ENCODE measurements at places on chromosomes 7 and 10.

DNA sequence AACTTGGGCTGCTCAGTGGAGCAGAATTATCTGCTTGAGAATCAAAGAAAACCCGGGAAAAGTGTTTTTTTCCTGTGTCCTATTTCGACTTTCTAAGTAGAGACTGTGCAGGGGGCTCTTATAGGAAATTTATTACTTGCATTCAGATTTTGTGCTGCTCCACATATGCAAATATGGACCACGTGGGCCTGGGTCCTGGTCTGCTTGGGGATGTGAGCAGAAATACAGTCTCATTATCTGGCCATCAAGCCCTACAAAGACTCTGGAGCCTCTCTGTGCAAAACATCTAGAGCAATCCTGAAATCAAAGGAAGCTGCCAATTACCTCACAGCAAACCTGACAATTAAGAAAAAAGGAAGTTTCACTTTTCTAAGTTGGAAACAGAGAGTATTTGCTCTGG lies 216.9 kb downstream of the LRMDA start:
- DNase-seq = no peak

DNA sequence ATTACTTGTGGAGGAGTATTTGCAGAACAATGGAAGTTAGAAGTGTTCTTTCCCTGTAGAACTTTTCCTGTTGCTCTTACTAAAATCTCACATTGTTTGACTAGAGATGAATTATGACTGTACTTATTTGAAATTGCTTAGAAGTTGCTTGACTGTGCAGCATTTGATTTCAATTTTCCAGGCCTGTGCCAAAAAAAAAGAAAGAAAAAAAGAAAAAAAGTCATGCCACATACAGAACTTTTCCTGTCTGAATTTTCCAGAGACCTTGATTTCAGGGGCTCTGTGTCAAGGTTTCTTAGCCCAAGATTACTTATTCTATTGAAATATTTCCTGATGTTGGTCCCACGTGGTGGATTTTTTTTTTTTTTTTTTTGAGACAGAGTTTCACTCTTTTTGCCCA lies 3.5 kb upstream of the FAM171A1 start:
- DNase-seq = no peak

DNA sequence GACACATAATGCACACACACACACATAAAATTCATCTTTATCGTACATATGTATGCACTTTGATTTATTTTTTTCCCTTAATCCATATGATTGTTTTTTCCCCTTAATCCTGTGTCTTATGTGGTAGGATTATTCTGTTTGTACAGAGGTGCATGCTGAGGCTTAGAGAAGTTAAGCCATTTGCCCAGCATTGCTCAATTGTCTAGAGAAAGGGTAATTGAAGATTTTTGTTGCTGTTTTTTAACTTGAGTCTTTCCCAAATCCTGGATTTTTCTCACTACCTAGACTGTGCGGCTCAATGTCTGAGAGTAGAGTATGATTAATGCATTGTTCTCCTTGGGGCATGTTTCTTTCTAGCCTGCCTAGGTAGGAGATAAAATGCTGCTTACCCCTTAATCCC lies 35.0 kb downstream of the WBP1L start:
- DNase-seq = no peak

DNA sequence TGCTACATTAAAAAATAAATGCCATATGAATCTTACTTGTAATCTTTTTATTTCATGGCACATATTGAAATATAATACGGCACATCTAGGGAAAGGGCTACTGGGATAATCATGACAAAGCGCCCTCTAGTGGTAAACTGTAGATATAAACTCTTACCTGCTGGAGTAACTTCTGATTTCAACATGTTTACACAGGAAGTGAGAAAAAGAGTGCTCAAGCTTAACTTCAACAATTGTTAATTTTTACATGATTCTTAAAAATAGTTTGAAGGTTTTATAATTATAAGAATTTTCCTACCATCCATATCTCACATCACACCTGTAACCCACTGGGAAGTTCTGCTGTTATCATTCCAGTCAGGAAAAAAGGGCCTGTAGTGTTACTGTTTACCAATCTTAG lies 2.0 kb upstream of the HEPACAM2 start:
- DNase-seq = no peak

DNA sequence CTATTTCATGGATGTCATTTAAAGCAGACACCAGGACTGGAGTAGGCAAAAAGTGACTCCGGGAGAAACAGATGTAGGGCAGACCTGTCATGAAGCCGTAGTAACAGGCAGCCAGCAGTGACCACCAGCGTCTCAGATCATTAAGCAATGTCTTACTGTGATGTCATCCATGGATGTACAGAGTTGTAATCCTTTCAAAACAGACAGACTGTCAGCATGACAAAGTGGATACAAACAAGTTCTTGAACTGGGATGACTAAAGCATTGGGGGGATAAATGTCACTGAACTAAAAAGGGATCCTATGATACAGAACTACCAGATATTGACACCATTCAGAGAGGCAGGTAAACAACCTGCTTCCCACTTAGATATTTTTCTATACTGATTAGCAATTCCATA lies 675.5 kb downstream of the PARD3 start:
- DNase-seq = no peak

DNA sequence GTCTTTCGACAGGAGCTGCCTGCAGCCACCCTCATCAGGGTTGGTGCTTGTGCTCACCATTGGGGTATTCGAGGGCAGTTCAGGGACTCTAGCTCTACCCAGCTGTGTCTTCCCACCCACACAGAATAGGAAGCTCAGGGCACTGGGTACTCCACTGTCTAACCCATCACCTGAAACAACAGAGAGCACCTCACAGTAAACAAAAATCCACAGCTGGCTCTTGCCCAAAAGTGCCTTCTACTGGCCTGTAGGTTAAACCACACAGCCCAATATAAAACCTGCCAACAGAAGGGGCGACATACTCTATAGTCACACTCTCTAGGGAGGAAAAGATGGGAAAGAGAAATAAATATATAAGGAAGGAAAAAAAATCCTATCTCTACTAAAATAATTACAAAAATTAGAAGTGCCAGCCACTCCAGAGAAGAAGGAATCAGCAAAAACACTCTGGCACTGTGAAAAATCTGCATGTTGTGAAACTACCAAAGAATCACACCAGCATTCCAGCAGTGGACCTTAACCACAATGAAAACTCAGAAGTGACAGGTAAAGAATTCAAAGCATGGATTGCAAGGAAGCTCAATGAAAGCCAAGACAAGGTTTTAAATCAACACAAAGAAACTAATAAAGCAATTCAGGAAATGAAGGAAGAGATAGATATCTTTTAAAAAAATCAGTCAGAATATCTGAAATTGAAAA lies 110.0 kb downstream of the HGF start:
- DNase-seq = no peak

- DNase-seq = no peak
Measured at GRCh38 chr7:100896732-100897608, 1.3 kb upstream of the ACHE start.

GRCh38 chr7:81621893-81622292 lies 148.0 kb downstream of the HGF start:
- no peak for DNase-seq

GRCh38 chr10:132283604-132284382 lies 24.0 kb downstream of the STK32C start:
- no peak for DNase-seq

- no peak for DNase-seq
Measured at GRCh38 chr7:12157517-12157916, 53.6 kb upstream of the TMEM106B start.

DNA sequence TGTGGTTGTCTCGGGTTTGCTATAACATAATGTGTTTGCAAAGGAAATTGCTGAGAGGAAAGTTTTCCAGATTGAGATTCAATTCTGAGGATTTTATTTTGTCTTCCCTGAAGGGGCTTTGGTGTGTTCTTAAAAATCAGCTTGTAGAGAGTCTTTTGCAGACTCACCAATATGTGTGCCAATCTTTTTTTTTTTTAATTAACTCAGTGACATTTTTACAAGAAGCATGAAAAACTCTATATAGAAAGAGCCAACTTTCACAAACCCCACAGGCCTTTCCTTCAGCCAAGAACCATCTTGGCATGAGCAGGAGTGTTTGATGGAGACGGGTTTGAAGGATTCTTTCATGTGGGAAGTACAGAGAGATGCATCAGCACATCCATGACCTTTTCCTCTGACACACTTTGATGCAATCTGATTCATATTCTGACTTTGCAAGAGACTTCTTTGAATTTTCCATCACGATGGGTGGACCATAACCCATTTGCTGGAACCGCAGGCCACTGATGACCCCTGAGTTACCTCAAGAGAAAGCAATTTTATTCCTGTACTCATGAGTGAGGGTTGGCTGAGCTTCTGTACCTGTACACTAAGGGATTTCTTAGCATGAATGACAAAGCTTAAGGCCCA lies 892.6 kb downstream of the XPNPEP1 start:
- DNase-seq = no peak

DNA sequence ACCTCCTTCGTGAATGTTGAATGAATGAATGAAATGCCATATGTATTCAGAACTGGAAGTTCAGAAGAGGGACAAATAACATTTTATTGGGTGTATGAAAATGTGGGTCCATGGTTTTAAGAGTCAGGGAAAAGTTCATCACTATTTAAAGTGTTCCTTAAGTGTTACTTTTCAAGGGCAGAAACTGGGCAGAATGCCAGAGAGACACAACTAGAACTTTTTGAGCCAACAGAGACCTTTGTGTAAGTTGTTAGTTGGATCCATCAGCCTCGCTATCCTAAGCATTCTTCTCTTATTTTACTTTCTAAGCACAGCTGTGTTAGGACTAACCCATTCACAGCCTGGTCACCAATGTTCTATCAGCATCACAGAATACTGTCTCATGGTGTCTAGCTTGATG lies 13.6 kb upstream of the TAF3 start:
- no peak for DNase-seq

DNA sequence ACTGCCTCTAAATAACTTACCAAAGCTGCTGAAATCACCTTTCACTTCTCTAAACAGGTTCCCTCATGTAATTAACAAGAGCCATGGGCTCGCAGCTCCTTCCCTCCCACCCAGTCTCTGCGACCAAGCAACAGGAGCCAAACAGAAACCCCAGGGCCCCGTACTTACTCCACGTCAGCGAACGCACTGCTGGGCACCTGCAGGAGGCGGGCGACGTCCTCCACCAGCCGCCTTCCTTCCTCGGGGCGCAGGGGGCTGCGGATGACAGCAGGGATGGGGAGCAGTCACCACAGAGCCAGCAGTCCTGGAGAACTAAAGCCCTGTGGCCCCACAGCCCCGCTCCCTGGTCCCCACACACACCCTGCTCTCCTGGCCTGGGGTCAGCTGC lies 477.0 kb downstream of the PTPRN2 start:
- DNase-seq = no peak

- no peak for DNase-seq
Measured at GRCh38 chr10:28291881-28292297, 11.0 kb downstream of the MPP7 start.

DNA sequence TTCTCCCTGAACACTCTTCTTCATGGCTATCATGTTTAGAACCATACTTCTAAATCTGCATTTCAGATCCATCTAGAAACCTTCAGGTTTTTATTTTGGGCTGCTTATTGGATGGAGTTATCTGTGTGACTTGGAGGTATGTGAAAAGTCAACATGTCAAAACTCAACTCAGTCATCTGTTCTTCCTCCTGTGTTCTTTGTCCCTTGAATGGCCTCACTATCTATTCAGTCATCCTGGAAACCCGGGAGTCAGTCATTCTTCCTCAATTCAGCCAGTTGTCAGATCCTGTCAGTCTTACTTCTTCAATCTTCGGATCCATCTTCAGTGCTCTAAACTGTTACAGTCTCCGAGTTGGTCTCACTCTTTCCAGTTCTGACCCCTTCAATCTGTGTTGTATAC lies 52.2 kb downstream of the VKORC1L1 start:
- DNase-seq = no peak

GRCh38 chr7:131950758-131951157 lies 394.3 kb upstream of the PODXL start:
- no peak for DNase-seq

GRCh38 chr10:27741173-27742091 lies 4.2 kb downstream of the MKX start:
- no peak for DNase-seq

GRCh38 chr10:119384127-119384526 lies 158.4 kb downstream of the RGS10 start:
- no peak for DNase-seq

- no peak for DNase-seq
Measured at GRCh38 chr7:49483142-49483541, 290.3 kb upstream of the VWC2 start.

DNA sequence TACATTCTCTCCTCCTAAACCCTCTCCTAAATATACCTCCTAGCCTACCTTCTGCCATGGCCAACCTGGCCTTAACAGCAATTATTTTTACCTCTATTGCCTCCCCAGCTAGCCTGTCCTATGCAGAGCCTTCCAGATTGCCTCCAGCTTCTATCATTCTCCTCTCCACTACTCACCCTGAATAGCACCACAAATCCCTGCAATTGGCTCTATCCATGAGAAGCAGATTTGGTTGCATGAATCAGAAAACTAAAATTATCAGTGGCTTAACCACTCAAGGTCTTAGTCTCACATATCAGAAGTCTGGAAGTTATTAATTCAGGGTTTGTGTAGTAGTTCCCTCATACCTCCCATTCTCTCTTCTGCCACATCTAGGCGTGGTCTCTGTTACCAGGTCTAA lies 120.3 kb upstream of the CACUL1 start:
- no peak for DNase-seq

DNA sequence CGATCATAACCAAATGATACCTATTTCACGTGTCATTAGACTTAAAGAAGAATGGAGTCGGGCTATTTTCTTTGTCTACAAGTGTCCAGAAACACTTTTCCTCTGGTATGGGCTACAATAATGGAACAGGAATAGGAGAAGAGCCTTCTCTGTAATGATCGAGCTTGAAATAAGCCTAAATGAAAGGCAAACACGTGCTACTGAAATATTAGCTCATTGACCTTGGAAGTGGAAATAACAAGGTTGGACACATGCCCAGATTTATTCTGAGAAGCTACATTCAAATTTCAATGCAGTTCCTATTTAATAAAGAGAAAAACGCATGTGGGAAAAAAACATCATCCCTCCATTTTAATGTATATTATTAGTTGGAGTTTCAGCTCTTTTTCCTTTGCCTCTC lies 254.7 kb upstream of the PTER start:
- no peak for DNase-seq

GRCh38 chr7:151754142-151754590 lies 122.7 kb downstream of the PRKAG2 start:
- no peak for DNase-seq

GRCh38 chr10:43317422-43317821 lies 50.6 kb upstream of the RASGEF1A start:
- DNase-seq = no peak

DNA sequence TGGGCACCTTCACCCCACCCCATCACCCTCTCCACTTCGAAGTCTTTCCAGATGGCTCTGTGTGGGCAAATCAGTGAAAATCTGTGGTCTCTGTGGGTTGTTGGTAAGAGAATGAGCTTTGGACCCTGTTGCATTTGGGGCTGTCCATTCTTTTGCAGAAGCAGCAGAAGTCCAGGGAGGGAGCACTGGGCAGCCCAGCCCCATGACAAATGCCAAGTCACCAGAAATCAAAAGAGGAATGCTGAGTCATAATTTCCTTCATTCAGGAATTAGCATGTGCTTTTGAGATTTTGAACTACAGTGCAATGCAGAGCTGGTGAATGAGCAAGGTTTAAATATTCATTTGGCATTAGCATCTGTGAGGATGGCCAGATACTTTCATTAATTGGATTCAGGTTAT lies 556.2 kb downstream of the LRMDA start:
- DNase-seq = no peak

GRCh38 chr7:84677117-84677732 lies 482.6 kb upstream of the SEMA3A start:
- DNase-seq = no peak
